ENCODE measurements at places on chromosomes 12 and 14.

DNA sequence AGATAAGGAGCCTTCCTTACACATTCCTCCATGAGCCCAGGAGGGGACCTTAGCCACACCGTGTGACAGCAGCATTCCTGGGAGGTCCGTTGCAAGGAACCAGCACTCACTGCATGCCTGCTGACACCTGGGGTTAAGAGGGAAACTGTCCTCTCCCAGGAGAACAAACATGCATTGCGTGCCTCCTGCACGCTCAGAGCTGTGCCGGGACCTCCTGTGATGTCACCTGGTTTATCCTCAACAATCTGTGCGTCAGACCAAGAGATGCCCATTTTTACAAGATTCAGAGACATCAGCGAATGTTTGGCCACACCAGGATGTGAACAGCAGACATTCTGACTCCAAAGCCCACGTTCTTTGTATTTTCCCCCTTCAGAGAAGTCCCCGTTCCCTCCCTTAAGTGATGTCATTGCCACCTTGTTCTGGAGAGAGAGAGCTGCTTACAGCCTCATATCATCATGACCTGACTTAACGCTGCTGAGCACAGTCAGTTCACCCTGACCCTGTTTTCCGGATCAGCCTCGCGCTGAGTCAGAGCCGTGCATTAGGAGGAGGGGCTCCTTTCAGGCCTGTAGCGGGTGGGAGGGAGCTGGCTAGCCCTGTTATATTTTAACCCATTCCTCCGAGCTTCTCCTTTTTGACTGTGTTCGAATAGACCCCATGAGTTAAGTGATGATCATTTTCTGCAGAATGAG, 36.2 kb downstream of the TMEM120B start:
- H3K36me3 ChIP-seq = no peaks in the 10 kb centered on the region
- no peak for DNase-seq
- H3K4me3 ChIP-seq = no peak overlapping the region
- peak overlapping the region; percentile 74 for H3K27ac ChIP-seq

DNA sequence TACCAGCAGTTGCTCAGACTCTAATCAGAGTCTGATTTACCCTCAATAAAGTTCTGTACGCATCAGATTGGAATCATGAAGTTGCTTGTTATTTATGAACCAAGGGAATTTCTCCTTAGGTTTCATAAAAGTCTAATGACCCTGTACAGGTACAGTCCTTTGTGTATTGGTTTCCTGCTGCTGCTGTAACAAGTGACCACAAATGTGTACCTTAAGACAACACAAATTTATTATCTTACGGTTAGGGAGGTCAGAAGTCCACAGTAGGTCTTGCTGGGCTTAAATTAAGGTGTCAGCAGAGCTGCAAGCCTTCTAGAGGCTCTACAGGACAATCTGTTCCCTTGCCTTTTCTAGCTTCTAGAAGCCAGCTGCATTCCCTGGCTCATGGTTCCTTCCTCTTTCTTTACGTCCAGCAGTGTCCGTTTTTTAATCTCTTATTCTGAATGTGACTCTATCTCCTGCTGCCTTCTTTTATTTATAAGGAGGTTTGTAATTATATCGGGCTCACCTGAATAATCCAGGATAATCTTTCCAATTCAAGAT, 6.7 kb upstream of the DERA start:
- no peak overlapping the region for H3K27ac ChIP-seq
- no peak overlapping the region for H3K4me3 ChIP-seq
- no peaks in the 10 kb centered on the region for H3K27me3 ChIP-seq
- H3K36me3 ChIP-seq = peaks cover 11% of the 10 kb centered on the region

DNA sequence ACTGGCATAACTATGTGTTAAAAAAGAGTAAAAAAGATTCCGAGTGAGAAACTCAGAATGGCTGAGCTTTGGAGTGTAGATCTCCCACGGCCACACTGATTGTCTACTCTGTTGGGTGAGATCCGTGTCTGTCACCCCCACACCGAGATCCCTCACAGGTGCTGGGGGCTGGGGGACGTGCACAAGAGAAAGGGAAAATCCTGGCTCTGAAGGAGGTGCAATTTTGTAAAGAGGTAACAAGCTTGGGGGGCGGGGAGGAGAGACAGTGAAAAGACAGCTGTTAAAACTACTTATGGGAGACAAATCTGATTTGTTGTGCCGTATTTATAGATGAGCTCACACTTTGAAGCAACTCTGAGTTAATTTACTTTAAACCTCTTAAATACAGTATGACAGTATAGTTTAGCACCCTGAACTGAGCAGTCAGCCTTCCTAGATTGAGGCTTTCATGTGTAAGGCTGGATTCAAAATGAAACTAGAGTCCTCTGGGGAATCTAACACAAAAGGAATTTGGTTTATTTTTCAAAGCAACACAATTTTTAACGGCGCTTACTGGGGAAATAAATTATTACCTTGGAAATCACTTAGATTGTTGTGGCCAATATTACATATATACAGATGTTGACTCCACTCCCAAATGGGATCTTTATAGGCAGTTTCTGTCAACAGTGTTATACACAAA, 167.4 kb upstream of the RGS6 start:
- H3K27ac ChIP-seq = no peak overlapping the region
- DNase-seq = no peak
- H3K4me1 ChIP-seq = no peaks in the 10 kb centered on the region
- no peaks in the 10 kb centered on the region for H3K36me3 ChIP-seq
- H3K4me3 ChIP-seq = no peak overlapping the region

DNA sequence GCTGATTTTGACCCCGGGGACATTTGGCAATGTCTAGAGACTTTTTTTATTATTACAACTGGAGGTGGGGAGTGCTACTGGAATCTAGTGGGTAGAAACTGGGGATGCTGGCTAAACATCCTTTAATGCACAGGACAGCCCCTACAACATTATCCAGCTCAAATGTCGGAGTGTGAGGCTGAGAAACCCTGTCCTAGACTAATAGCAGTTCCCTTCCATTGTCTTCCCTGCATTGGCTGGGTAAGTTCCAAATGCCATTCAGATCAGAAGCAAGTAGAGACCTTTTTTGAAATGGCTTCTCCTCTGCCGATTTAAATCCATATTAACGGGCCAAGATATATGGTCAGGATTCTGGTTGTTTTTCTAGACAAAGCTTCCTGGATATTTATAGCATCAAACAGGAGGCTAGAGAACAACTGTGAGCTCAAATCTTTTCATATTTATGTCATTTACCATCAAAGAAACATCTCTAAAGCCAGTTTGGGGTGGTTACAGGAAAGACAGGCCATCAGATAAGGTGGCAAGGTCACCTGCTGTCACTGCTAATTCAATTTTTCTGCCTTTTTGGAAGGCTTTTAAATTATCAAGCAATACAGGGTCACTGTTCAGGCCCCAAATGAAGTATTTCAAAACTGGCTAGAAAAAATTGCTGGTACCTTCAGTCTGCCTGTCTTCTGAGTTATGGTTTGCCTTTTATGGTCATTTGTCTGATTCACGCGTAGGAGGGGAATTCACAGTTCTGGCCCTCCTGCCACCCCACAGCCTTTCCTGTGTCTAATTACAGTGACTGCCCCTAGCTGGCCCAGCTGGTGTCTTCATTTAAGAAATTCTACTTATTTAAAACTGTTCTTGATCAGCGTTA, 20.1 kb upstream of the AKAP5 start:
- peaks cover 22% of the 10 kb centered on the region for H3K36me3 ChIP-seq
- peak overlapping the region; percentile 77 for H3K27ac ChIP-seq
- H3K27me3 ChIP-seq = no peaks in the 10 kb centered on the region
- no peak for DNase-seq

GRCh38 chr14:81767266-81767995, 233.8 kb upstream of the SEL1L start:
- no peak overlapping the region for H3K4me3 ChIP-seq
- H3K27me3 ChIP-seq = peaks cover 1% of the 10 kb centered on the region
